ENCODE measurements at places on chromosomes 2 and 18.

GRCh38 chr2:86022661-86023365 lies 82.9 kb downstream of the POLR1A start:
- DNase-seq = no peak

GRCh38 chr2:136114382-136114781 lies 3.6 kb downstream of the CXCR4 start:
- no peak for DNase-seq

GRCh38 chr18:13895505-13896033 lies 19.8 kb downstream of the MC2R start:
- DNase-seq = no peak

GRCh38 chr18:6876641-6877041 lies 147.1 kb downstream of the ARHGAP28 start:
- no peak for DNase-seq

DNA sequence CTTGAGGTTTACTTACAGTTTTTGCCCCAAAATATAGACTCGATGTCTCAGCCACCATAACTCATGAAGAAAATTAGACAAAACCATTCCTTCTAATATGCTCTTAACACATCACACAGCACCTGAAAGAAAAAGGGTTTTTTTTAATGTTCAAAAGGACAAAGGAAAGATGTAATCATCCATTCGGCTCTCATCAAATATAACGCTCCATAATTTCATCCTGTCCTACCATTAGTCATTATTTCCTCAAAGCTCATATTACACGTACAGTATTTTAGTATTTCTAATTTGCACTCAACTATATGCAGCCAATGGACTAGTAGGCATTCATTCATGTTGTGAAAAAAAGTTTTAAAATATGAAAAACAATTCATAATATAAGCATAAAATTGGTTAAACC lies 24.8 kb downstream of the ESCO1 start:
- DNase-seq = no peak

- no peak for DNase-seq
Measured at GRCh38 chr2:134657650-134658250, 61.0 kb downstream of the TMEM163 start.

GRCh38 chr2:134118279-134119116 lies 135.4 kb upstream of the MGAT5 start:
- DNase-seq = no peak

GRCh38 chr18:1357724-1358123 lies 453.1 kb downstream of the ADCYAP1 start:
- DNase-seq = no peak

- DNase-seq = no peak
Measured at GRCh38 chr2:104574367-104574766, 279.5 kb upstream of the POU3F3 start.

- DNase-seq = no peak
Measured at GRCh38 chr2:127048618-127048935, 58.4 kb downstream of the BIN1 start.

GRCh38 chr2:120109186-120110061 lies 96.5 kb downstream of the EPB41L5 start:
- no peak for DNase-seq

GRCh38 chr2:96800061-96801004 lies 15.7 kb upstream of the CNNM3 start:
- no peak for DNase-seq

- no peak for DNase-seq
Measured at GRCh38 chr2:61263830-61264229, 101.8 kb downstream of the C2orf74 start.

DNA sequence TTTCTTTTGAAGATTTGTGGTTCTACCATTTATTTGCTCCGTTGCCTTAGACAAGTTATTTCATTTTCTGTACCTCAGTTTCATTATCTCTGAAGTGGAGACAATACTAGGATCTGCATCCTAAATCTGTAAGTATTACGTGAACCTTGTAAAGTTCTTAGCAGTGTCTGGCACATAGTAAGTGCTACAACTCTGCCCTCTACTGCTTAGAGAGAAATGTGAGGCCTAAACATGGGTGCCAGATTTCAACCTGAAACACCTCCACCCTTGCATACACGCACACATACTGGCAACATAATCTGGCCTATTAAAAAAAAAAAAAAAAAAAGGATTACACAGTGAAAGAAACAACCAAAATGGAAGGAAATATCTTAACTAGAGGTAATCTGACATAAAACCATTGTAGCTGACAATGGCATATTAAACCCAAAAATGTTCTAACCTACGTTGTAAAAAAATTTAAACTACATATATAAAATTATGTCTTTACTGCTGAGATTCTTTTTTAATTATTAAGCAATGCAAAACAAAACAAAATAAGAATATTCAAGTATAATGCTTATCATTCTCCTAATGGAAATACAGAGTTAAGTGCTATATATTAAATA lies 132.6 kb downstream of the MAP2 start:
- no peak for DNase-seq

- DNase-seq = no peak
Measured at GRCh38 chr2:96556441-96557330, 20.1 kb downstream of the ARID5A start.

- DNase-seq = peak; percentile 49
Measured at GRCh38 chr2:150485871-150486538, 1.5 kb downstream of the RND3 start.

DNA sequence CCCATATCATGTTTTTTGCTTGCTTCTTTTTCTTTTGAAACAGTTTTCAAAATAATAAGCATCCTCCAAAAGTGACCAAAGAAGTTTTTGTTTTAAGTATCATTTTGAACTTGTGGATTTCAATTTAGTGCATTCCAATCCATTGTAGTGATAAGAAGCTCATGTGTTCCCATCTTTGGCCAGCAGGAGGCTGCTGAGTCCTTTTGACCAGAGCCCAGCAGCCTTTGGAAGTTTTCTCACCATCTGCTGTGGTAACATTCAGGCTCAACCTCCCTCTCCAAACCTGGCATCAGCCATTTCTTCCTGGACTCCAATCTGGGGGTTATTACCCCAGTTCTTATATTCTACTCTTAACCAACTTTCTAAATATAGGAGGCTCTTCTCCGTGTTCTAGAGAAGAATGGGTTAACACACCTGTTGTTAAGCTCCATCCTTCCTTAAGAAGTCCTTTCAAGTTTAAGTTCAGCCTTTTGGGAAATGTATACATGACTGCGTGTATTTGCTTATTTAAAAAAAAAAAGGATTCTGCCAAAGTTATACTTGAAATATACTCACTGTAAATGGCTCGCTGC lies 39.0 kb upstream of the MAL start:
- no peak for DNase-seq

DNA sequence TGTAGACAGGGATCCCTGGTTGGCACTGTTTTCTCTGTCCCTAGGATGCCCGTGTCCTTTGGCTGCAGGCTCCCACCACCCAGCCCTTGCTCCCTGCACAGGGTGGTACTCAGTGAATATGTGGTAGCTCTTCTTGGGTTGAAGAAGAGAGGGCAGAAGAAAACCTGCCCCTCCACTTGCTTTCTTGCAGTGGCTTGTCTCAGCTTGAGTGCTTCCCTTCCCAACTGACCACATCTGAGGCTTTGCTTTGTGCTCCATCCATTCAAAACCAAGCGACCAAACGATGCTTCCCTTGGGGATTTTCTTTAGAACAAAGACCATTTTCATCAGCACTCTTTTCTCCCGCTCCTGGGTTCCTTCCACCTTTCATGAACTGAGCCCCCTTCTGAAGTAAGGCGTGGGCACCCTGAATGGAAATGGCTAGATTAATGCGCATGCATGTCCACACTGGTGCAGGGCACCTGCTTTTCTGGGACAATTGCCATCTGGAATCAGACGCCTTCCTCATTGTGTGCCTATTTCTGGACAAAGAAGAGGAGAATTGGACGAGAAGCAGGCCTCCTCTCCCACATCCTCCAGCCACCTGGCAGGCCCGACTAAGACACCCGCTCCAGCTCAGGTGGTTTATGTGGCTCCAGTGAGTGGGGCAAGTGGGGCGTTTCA lies 59.1 kb downstream of the ARL4C start:
- DNase-seq = no peak

DNA sequence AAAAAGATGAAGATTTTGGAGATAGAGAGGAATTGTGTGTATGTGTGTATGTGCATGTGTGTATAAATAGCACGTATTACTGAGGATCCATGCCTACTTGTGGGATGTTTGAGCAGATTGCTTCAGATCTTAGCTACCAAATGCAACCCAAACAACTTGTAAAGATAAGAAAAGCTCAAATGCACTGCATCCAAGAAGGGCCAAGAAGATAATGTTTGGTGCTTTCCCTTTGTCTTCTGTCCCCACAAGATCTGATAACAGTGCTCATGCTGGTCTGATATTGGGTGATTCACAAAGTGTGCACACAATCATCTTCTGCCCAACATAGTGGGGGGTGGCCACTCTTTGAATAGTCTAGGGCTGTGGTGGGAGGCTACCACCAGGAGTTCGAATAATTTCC lies 284.8 kb upstream of the CYRIA start:
- no peak for DNase-seq

GRCh38 chr18:2797951-2798350 lies 48.9 kb upstream of the EMILIN2 start:
- DNase-seq = no peak

GRCh38 chr18:37065254-37065653 lies 236.3 kb downstream of the KIAA1328 start:
- no peak for DNase-seq

- DNase-seq = no peak
Measured at GRCh38 chr2:214836568-214836967, 27.1 kb upstream of the BARD1 start.

DNA sequence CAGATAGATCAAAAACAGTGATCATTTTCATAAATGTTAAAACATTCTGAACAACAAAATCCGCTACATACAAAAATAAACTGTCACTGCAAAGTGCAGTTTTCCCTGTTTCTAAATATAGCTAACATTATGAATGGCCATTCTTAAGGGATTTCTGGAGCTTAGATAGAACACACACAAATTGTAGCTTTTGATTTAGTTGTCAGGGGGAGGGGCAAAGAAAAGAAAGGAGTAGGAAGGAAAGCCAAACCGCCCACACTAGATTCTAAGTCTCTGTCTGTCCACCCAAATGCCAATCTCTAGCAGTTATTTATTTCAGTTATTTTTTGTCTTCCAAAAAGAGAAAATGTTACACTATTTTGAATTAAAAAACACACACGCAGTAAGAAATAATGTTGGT lies 182.4 kb downstream of the CDH2 start:
- no peak for DNase-seq

- no peak for DNase-seq
Measured at GRCh38 chr18:42025491-42025890, 70.5 kb downstream of the PIK3C3 start.

DNA sequence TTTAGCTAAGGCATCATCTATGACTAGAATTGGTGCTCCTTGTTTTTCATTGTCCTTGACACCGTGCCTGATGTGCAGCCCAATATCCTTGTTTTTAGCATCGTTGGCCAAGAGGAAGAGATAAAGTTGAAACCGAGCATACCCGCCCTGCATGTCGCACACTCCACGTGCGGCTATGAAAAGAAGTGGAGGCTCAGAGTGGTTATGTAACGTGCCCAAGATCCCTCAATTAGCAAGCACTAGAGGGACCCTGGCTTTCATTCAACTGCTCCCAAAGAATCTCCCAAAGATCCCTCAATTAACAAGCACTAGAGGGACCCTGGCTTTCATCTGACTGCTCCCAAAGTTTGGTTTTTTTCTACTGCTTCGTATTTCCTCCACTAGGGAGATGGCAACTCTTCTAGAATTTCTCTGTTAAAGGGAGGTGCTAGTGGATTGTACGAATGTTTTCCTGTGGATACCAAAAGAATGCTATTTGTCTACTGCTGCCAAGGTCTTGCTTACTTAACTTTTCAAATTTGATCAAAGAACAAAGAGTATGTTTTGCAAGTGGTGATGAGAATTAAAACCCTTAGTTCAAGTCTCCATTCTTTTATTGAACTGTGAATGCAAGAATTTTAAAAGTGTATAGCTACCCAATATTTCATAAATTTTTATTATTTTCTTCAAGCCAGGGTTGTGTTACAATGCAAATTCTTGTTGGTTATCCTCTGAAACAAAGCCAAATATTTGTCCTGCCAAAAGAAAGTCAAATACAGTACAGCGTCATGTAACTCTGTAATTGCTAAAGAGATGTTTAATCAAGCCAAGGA lies 92.1 kb downstream of the AOX1 start:
- DNase-seq = no peak

DNA sequence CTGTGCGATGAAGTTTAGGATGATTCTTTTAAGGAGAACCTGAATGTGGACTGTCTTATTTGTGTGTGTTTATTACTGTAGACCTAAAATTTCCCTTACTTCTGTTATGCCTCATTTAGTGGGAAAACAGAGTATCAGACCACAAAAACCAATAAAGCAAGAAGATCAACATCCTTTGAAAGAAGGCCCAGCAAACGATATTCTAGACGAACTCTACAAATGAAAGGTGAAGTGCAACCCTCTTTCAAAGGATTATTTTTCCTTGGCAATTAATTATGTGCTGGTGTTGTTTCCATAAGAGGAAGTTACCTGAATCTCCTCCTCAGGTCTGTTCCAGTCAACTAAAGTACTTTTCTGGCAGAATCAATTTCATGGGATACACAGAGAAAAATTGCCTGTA lies 78.6 kb downstream of the EPB41L5 start:
- no peak for DNase-seq

Measured in NCI-H1417 treated with DMSO at 0.1 percent for 48 hours (cell line).